ENCODE measurements at places on chromosomes 13 and 19.

- DNase-seq, result no peak
Observed at GRCh38 chr13:71870100-71870499, 3.1 kb upstream of the DACH1 start.

DNA sequence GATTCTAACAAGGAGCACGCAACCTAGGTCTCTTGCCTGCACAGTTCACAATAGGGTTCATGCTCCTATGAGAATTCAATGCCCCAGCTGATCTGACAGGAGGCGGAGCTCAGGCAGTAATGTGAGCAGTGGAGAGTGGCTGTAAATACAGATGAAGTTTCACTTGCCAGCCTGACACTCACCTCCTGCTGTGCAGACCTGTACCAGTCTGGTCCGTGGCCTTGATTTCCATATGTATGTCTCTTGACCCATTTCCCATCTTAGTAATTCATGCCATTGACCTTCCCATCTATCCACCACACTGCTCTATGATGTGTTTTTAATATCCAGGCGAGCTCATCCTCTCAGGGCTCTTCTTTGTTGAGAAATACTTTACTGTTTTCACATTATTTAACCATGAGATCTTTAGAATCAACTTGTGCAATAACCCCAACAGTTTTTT is 95.2 kb downstream of the LRCH1 start:
- no peak for DNase-seq

DNA sequence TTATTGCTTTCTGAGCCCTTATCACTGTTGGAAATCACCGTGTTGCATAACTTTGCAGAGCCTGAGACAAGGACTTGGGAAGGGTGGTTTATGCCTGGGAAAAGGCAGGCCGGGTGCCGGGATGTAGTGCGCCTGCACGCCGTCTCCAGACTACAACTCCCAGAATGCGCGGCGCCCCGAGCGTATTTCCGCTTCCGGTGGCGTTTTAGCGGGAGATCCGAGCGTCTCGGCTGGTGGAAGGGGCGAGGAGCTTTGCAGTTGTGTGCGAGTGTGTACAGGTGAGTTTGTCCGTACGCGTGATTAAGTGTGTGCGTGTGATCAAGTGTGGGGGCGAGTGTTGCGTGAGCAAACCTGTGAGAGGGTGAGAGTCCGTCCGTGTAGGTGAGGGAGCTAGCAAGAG is 75.4 kb downstream of the PEG3 start:
- no peak for DNase-seq

DNA sequence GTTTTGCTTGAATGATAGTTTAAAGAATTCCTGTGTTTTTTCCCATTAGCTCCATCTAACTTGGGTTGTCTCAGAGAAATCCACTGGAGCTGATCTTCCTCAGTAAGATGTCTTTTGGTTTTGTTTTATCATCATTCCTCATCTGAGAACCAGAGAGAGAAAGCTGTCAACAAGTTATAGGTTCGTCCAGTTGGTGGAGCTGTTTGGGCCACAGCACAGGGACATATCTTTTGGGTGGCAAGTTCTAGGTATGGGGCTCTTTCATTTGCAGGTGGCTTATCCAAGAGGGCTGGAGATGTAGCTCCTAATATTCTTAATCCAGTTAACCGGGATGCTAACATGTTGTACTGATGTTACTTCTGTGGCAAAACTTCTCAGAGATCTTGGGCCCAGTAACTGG is 174.2 kb downstream of the KCNRG start:
- DNase-seq, result no peak

DNA sequence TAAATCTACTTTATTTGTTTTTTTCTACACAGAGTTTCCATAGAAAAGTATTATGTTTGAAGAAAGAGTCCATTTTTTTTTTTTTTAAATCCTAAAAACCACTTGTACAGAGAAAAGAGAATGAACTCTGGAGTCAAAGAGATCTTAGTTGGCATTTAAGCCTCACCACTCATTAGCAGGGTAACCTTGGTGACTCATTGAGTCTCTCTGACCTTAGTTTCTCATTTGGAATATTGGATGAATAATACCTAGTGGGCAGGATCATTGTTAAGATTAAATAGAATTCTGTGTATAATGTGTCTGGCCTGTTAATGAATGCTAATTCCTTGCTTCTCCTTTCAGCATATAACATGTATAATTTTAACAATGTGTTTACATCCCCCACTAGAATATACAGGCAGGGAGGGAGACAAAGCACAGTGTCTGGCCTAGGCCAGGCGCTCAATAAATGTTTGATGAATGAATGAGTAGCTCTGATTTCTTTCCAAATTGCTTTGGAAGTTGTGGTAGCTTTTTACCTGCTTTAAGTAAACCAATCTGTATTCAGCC is 48.7 kb upstream of the MYCBP2 start:
- DNase-seq, result no peak

DNA sequence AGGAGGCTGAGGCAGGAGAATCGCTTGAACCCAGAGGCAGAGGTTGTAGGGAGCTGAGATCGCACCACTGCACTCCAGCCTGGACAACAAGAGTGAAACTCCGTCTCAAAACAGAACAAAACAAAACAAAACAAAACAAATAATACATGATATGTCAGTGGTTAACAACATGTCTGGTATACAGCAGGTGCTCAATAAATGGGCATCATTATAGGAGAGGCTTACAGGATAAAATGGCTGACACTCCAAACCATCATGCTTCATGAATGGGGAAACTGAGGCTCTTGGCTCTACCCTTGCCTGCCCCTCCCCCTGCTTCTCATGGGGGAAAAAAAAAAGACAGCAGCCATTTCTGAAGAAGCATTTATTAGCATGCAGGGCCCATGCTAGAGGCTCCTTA is 3.0 kb upstream of the RAB3D start:
- DNase-seq, result no peak

Data from activated CD4-positive, alpha-beta T cell treated with anti-CD3 and anti-CD28 coated beads, Interleukin-2, amount 50 U/mL, for 1 hour (primary cell).